ENCODE measurements at places on chromosomes 6 and 20.

DNA sequence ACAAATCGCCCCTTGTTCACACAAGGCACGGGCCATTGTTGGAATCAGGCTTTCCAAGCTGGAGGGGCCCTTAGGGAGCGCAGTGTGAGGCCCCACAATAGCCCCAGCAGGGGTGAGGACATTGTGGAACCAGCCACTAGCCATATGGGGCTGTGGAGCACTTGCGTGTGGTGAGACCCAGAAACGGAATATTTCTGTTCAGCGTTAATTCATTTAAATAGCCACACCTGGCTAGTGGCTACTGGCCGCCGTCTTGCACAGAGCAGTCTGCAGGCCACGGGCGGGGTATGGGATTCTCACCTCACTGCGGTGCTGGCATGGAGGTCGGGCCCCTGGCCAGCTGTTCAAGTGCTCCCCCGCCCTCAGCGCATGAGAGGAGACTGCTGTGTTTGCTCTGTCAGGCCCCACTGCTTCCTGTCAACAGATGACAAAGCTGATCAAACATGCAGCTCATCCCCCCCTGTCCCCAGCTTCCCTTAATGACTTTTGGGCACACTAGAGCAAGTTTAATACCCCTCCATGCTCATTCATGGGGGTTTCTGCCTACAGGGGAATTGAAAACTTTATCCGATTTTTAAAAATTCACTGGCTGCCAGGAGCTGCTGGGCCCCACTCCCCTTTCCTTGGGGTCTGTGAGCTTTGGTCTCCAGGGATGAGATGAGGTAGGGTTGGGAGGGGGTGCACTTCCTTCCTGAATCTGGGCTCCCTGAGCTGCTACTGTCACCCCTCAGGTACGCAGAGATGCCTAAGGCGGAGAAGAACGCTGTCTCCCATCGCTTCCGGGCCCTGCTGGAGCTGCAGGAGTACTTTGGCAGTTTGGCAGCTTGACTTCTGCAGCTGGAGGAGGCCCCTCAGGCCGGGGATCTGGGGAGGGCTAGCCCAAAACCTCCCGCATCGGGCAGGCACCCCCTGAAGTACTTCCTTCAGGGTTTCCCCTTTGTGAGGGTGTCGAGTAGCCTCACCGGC lies 13.6 kb downstream of the ITPA start:
- peak; percentile 98 for DNase-seq

DNA sequence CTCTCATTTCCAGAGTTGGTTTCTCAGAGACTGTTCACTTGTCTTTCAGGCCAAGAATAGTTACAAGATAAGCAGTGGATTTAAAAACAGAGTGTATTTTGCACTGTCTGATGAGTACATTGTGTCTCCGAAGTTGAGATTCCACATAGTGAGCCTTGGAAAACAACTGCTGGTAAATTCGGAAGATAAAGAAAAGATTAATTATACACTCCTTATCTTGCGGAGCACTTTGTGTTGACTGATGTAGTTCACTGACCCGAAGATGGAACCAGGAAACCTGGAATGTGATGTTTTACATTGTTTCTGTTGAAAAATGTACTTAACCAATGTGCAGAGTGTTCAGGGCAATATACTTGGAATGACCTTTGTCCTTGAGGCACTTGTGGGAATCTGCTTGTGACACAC lies 51.0 kb downstream of the ANKS1A start:
- no peak for DNase-seq

DNA sequence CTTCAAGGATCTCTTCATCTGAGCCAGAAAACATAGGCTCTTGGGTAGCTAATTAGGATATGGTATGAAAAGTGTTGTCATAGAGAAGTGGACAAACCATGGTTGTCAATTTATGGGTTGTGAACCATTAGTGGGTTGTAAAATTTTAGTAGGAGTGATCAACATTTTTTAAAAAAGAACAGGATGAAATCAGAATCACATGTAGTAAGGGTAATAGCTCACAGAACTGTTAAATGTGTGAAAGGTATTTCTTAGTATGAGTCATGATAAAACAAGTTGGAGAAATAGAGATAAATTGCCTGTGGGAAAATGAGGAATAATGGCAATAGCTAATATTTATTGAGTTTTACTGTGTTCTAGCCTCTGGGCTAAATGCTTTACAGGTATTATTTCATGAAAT lies 113.4 kb downstream of the MAP3K4 start:
- no peak for DNase-seq

DNA sequence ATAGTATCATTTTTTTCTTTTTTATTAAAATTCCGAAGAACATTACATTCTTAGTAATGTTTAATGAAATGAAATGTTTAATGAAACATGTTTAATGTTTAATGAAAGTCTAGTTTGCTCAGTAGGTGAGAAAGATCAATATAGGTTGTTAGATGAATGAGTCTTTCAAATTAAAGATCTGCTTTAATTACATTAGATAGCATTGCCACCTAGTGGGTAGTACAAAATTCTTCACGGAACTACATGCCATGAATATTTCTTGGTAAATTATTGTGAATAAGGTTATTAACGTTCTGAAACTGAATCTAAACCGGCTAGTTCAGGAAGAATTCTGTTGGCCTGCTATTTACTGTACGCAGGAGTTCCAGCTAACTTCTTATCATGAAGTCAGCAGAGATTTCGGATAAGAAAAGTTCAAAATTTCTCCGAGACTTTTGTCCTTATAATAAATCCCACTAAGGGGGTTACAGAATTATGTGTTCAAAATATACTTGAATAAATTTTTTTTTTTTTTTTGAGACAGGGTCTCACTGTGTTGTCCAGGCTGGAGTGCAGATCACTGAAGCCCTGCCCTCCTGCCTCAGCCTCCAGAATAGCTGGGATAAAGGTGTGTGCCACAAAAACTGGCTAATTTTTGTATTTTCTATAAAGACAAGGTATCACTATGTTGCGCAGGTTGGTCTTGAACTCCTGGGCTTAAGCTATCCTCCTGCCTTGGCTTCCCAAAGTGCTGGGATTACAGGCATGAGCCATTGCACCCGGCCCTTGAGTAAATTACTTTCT lies 7.9 kb upstream of the GMNN start:
- DNase-seq, result no peak

DNA sequence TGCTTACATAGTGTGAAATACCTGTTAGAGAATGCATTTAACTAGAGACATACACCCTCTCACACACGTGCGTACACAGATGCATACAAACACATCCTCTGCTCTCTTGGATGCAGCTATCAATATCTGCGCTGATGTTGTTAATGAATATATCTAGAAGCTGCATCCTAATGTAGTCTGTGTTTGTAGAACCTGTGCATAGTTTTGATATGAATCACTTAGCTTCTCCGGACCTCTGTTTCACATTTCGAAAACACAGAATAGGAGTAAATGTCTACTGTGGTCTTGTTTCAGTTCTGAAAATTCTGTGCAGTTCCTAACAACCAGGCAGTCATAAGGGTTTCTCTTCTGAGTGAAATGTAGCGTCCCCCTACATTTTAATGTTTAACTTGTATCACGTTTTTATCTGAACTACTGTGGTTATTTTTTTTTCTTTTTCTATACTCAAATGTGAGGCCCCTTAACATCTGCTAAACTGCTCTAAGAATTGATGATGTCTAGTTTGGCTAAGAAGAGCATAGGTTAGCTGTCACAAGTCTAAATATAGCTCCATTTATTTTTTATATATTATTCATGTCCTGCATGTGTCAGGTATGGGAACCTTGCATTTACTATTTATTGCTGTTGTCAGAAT lies 254.5 kb downstream of the TMEM242 start:
- DNase-seq, result no peak

GRCh38 chr6:135176058-135176457 lies 5.0 kb upstream of the MYB start:
- no peak for DNase-seq

GRCh38 chr6:79038061-79038460 lies 40.0 kb downstream of the PHIP start:
- no peak for DNase-seq

DNA sequence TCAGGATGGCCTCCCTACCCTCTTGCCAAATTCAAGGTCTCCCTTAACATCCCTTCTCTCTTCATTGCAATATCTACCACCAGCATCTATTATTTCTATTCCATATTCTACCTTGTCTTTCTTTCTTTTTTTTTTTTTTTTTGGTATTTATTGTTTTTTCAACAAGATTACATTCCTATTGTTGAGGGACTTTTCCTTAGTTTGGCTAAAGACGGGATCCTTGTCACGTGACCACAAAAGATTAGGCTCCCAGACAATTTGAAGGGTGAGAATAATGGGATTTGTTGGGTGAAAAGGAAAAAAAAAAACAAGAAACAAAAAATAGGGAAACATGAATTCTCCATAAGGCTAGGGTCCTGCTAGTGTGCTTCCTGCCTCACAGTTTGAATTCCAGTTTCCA lies 124.3 kb upstream of the MCHR2 start:
- DNase-seq, result no peak

- DNase-seq, result no peak
These were observed 42.3 kb upstream of the CLVS2 start for GRCh38 chr6:122953766-122954165.

DNA sequence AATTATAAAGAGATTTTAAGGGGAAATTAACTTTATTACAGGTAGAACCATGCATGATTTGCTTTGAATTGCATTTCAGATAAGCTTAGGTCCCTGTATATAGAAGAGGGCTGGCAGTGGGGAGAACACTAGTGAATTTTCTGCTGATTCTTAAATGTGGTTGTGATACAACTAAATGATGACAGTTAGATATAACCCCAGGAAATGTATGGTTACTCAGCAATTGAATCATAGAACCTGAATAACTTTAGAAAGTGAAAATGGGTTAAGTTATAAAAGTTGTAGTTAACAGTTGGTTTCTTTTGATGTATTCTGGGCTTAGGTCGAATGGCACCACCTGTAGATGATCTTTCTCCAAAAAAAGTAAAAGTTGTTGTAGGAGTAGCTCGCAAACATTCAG lies 70.1 kb downstream of the PHF3 start:
- no peak for DNase-seq

Data from NCI-H2029 (cell line).